Neural progenitor cell (in vitro differentiated cells): ENCODE measurements at places on chromosomes 4 and X.
A peak's percentile ranks its signal among the peaks of the same experiment; 100 is the strongest.

GRCh38 chr4:3363411-3364141, 70.8 kb downstream of the RGS12 start:
- DNase-seq = no peak

GRCh38 chr4:25346913-25347312, 30.1 kb upstream of the ANAPC4 start:
- no peak for DNase-seq

GRCh38 chr4:168291242-168291641, 27.3 kb downstream of the DDX60 start:
- no peak for DNase-seq

GRCh38 chrX:49058794-49059193, at the start of gene CCDC120:
Gene CCDC120 (plus strand): TSS chrX:49058999. CDS start chrX:49062042, 3,043 bp downstream.
- DNase-seq = no peak

DNA sequence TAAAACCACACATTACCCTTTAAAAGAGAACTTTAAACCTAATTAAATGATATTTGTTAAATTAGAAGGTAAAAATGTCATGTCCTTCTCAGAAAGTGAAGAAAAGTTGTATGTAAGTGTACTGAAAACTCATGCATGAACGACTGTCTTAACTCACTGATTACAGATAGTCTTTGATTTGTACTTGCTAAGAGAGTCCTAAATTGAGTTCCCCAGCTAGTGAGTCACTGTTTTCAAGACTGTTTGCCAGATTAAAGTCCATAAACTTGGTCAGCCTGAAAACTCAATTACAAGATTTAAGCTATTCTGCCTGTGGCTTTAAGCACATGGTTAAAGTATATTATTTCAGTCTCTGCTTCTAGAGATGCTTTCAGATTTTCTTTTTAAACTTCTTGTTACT, 124.9 kb upstream of the ZCCHC13 start:
- no peak for DNase-seq

DNA sequence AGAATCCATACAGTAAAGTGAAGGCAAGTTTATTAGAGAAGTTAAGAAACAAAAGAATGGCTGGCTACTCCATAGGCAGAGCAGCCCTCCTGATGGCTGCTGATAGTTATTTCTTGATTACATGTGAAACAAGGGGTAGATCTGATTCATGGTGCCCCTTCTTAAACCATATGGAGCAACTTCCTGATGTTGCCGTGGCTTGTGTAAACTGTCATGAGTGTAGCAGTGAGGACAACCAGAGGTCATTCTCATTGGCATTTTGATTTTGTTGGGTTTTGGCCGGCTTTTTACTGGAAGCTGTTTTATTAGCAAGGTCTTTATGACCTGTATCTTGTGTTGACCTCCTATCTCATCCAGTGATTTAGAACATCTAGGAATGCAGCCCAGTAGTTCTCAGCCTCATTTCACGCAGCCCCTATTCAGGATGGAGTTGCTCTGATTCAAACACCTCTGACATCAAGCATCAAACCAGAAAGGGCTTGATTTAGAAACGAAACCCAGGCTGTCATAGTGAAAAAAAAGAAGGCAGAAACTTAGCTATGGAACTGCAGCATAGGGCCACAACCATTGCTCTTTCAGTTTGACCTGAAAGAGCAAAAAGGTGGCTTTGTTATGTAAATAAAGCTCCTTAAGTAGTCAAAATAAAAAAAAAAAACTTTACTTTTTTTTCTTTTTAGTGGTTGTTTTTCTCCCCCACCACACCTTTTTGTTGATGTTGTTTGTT, 37.8 kb downstream of the SPCS3 start:
- DNase-seq = no peak

DNA sequence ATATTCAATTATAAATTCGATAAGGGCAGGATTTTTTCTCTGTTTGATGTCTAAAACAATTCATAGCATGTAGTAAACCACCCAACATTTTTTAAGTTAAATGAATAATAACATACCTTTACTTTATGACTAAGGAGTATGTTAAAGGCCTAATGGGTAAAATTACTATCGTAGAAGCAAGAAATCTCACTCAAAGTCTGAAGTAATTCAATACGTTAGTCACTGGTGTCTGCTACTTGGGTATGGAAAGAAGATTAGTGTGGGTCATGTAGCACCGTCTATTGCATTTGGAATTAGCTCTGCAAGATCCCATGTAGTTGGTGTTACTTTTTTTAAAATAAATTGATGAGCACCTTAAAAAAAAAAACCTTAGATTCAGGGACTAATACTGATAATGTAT, 374.5 kb downstream of the GRID2 start:
- no peak for DNase-seq

DNA sequence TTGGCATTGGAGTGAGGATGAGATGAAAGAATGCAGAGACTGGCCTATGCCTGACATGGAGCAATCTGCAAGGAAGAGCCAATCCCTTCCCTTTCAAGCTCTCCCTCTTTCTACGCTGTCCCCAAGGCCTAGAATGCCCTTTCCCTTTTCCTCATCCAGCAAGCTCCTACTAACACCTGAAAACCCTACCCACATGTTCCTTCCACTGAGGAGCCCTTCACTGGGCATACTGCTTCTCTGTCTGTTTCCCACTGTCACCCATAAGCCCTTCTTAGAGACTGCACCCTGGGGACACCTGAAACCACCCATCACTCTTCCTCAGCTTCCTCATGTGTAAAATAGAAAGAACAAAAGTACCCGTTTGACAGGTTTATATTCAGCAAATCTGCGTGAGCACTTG, 249.6 kb upstream of the PSAPL1 start:
- DNase-seq = no peak

DNA sequence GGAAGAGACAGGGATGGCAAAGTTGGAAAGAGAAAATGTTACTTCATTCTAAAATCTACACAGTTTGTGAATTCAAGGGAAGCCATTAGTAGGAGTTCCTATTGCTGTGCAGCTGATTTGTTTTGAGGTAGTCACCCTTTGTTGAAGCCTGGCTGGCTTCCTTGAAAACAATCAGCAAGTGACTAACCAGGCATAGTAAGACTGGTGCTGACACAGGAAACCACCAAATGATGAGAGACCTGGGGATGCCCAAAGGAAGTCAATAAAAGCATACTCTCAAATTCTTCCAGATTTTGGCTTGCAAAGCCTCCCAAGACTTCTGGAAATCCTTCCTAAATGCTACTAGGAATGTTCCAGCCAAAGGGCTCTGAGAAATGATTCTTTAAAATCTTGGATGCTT, 23.9 kb upstream of the PRDM8 start:
- peak; percentile 32 for DNase-seq

DNA sequence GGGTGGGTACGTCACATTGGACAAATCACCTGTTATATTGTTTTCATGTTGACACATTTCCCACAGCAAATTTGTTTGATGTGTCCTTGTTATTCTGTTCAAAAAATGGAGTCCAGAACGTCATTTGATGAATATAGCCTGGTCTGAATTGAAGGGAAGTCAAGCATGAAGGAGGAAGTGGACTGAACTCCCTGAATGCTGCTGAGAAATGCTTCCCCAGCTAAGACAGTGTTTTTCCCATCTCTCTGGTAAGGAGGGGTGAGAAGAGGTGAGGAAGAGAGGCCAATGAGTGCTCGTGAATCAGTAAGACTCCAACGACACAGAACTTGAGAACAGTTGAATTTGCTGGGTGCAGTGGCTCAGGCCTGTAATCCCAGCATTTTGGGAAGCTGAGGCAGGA, 127.4 kb downstream of the RBM47 start:
- DNase-seq = no peak

DNA sequence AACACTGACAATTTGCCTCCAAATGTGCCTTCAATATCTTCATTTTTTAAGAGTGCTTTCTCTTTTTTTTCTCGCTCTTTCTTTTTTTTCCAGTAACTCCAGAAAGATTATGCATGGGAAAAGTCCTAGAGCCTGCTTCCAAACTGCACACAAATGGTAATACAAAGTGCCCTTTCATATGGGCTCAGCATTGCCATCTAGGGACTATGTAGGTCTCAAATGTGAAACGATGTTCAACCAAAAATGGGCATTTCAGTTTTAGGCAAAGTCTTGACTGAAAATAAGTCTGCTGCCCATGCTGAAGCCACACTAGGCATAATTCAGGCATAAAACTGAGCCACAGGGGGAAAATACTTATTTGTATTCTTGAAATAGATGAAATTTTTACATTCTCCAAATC, 65.6 kb downstream of the SYNPO2 start:
- no peak for DNase-seq

DNA sequence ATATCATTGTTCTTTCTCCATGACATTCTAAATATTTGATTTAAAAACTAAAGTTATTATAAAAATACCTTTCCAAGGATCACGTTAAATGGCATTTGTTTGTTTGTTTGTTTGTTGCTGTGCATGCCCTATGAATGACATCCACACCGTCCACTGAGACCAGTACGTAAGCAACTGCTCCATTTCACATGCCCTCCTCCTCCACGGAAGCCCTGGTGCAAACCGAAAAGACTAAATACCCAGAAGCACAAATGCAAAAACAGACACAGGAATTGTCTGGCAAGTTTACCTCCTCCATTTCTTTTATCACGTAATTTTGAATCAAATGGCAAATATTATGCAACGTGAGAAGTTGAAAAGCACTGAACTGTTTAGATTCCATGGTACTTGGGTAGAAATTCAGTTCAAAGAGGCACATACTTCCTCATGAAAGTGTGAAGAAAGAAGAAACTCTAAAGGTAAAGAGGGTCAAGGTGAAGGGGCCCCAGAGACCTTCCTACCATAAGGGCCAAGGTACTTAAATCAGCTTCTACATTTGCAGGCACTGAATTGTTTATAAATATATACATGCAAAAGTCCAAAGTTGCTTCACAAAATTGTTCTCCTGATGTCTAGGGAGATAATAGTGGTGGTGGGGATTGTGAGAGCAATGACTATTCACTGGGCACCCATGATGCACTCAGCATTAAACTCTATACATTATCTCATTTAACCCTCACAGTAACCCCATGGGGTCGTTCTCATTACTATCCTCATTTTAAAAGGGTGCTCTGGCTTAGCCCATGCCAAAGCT, 23.4 kb downstream of the IRF2 start:
- DNase-seq = no peak

- no peak for DNase-seq
Measured at GRCh38 chrX:40615976-40616375, 7.3 kb upstream of the MPC1L start.

- DNase-seq = no peak
Measured at GRCh38 chrX:22409418-22409817, 136.7 kb downstream of the CBLL2 start.

DNA sequence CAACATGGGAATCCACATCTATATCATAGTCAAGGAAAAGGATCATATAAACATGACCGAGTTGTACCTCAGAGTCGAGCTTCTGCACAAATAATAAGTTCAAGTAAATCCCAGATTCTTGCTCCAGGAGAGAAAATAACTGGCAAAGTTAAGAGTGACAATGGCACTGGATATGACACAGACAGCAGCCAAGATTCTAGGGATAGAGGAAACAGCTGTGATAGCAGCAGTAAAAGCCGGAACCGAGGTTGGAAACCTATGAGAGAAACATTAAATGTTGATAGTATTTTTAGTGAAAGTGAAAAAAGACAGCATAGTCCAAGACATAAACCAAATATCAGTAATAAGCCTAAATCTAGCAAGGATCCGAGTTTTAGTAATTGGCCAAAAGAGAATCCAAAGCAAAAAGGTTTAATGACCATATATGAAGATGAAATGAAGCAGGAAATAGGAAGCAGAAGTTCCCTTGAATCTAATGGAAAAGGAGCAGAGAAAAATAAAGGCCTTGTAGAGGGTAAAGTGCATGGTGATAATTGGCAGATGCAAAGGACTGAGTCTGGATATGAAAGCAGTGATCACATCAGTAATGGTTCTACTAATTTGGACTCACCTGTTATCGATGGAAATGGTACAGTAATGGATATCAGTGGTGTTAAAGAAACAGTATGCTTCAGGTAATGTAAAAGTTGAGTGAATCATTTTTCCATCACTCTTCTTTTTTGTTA, 50.4 kb downstream of the FABP2 start:
- DNase-seq = no peak

GRCh38 chrX:111881715-111882114, 5.7 kb downstream of the TRPC5OS start:
- DNase-seq = no peak

DNA sequence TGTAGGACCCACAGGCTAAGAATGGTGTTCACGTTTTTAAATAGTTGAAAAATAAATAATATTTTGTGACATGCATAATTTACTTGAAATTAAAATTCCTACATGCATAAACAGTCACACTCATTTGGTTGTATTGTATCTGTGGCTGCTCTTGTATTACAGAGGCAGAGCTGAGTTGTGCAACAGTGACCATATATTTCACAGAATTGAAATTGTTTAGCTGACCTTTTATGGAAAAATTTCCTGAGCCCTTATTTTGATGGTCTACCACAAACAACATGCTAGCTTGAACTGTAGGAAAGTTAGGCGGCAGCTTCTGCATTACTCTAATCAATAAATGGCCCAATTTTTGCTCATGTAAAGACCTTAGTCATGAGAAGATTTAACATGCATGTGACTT, 633.4 kb upstream of the AADAT start:
- no peak for DNase-seq

DNA sequence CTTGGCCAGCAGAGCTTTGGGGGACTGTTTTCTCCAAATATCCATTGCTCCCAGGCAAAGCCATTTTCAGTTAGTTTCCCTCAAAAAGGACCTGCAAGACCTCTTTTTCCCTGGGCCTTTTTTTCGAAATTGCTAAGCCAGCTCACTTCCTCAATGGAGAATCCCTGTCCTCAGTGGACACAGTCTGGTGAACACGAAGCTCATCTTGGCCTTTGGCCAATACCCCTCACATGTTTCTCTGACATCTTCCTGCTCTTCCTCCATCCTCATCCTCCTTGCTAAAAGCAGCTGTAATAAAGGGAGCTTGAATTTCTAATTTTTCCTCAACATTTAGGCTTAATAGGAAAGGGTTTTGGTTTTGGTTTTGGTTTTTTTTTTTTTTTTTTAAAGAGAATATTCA, 17.6 kb upstream of the PRPS1 start:
- no peak for DNase-seq

DNA sequence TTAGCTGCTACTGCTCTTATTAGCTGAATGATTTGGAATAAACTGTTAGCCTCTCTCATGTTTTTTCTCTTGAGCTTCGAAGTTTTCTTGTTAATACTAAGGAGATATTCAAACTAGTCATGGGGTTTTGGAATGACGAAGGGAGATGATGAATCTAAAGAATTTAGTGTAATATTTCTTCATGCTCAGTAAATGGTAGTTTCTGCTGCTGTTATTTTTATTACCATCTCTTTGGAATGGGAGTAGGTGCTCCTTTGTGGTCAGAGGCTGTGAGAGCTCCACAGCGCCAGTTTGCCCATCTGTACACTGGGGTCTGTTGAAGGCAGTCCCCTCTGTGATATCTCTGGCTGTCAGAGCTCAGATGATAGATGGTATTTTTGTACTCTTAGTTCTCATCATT, 33.7 kb downstream of the HTT start:
- DNase-seq = no peak

DNA sequence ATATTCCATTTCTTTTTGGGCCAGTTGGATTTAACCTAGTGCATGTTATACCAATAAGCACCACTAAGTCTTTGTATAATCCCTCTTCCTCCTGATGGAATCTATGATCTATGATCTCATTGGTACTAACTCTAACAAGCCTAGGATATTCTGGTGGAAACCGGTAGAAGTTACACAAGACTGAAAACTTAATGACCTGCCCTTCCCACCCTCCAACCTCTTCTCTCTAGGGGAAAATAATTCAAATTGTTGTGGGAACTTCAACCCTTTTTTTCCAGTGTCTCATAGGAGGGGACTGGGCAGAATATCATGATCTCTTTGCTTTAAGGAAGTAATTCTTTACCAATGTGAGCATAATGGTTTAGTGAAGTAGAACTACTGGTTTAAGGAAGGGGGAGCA, 289.5 kb upstream of the BOD1L1 start:
- no peak for DNase-seq
